Inflammatory macrophage treated with lipopolysaccharide for 1 hour (primary cell): ENCODE measurements at places on chromosomes 16 and 17.

GRCh38 chr17:44989552-44990138 lies 21.5 kb upstream of the C1QL1 start:
- DNase-seq, result no peak

DNA sequence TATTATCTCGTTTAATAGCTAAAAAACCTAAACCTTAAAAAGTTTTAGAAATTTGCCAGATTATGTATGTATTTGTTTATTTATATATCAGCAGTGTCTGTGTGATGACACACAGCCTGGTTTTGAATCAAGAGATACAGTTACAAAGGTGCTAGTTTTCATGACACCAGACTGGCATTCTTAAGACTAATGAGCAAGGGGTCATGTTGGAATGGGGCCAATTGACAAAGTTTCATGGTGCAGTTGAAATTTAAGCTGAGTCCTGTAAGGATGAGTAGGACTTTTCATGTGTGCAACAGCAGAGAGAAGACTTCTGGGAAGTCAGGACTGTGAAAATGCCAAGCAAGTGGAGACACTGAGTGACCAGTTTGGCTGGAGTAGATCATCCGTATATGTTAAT lies 3.2 kb upstream of the KRT10 start:
- DNase-seq, result no peak

- no peak for DNase-seq
Measured at GRCh38 chr17:15270628-15271381, 5.7 kb upstream of the PMP22 start.

DNA sequence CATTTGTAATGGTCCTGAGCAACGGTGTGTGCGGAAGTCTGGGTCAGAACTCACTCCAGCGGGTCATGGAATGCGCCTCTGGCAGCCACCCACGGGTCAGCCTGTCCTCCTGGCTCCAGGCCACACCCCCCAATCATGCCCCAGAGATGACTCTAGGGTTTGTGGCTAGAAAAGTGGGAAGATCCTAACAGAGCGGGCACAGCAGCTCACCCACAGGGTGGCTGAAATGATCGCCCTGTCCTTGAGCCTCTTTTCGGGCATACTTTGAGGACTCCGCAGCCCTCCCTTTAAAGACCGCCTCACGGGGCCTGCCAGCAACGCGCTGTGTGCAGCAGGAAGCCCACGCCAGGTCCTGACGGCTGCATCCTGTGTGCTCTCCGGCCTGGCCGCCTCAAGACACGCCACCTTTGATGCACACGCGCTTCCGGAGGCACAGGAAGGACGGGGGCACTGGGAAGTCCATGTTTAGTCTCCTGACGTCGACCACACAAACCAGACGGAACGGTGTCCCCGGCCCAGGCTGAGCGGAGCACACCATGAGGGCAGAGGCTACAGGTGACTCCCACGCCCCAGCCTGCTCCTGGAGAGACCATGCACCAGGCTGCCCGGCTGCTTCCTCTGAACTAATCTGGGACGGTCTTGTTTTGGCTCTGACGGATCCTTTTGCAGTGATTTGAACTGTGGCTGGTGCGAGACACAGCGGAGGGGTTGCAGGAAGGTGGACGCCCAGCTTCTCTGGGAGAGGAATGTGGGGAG lies 92.9 kb downstream of the TBC1D16 start:
- DNase-seq, result peak; percentile 44

- no peak for DNase-seq
Measured at GRCh38 chr17:80640366-80641084, 95.9 kb downstream of the RPTOR start.
